Stimulated activated CD4-positive, alpha-beta T cell treated with anti-CD3 and anti-CD28 coated beads, Interleukin-2, amount 100 ng/mL, for 48 hours (primary cell): ENCODE measurements at places on chromosomes 2 and 18.

- DNase-seq, result no peak
These were observed 1048.4 kb downstream of the CNTNAP5 start for GRCh38 chr2:125073440-125073839.

DNA sequence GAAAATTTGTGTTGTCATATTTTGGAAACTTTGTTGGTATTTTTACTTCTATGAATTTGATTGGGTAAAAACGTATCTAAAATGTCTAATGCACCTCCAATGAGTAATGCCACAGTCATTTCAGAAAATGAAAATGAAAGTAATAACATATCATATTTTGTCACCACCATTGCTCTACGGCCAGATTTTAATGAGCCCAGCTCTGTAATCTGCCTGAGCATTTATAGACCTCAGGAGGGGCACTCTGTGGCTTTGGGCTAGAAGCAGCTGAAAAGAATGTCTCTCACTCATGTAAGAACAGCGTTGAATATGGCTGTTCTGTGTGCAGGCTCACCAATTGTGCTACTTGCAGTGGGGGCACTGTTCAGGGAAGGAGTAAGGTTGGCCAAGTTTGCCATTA is 32.7 kb upstream of the ABCA12 start:
- no peak for DNase-seq

GRCh38 chr2:88729061-88729745 is 37.7 kb downstream of the RPIA start:
- no peak for DNase-seq

- DNase-seq, result no peak
These were observed 51.5 kb downstream of the DNAJC10 start for GRCh38 chr2:182767578-182767977.

DNA sequence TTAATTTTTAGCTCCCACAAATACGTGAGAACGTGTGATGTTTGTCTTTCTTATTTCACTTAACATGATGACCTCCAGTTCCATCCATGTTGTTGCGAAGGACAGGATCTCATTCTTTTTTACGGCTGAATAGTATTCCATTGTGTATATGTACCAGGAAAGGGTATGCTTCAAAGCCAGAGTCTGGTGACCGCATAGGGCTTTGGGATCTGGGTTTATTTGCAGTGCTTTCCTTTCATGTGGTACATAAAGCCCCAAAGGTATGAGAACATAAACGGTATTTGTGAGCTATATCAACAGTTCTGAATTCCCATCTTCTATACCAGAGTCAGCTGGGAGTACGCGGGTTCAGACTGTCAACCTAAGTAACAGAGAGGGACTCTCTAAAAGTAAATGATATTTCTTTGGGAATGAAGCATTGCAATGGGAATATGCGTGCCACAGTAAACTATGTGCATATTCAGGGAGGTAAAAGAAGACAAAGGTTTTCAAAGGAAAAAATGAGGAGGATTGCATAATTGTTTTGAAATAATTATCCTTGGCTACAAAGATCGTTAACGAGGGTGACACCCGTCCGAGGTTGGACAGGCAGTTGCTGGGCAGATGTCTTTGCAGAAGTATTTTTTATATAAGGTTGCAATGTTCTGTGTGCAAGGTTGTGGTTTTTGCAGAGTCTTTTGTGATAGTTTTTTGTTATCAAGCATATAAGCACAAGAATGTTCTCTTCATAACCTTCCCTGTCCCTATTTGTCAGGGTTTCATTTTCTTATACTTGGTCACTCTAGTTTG is 24.4 kb downstream of the CRYGD start:
- DNase-seq, result no peak

DNA sequence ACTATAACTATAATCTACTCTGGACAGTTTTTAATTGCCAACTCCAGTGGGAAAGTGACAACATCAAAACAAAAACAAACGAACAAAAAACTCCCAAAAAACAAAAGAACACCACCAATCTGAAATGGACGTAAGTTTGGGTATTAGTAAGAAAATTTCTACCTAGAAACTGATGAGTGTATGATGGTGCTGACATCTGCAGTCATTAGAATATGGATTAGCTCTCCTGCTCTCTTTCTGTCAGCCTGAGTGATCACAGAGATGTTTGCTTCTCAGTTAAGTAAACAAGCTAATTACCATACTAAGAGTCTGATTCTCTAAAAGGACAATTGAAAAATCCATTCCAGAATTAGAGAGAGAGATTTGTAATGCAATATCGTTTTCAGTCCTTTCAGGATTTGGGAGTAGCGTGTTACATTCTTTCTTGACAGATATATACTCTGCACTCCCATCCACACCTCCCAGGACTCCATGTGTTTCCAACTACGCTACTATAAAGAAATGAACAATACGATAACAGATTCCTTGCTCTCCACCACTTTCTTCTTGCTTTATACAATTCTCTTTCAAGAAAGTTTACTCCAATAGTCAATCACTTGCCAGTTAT is 1347.4 kb upstream of the PIK3C3 start:
- no peak for DNase-seq

DNA sequence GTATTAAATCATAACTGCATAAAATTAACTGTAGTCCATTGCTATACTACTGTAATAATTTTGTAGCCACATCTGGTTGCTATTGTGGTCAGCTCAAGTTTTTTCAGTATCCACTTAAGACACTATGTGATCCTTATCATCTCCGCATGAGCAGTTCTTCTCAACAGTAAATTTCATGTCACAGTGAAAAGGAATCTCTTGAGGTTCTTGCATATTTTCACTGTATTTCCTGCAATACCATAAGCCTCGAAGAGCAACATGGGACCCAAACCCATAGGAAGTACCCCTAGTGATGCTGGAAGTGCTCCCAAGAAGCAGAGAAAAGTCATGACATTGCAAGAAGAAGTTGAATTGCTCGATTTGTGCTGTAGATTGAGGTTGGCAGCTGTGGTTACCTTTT is 86.7 kb downstream of the LDLRAD4 start:
- no peak for DNase-seq

DNA sequence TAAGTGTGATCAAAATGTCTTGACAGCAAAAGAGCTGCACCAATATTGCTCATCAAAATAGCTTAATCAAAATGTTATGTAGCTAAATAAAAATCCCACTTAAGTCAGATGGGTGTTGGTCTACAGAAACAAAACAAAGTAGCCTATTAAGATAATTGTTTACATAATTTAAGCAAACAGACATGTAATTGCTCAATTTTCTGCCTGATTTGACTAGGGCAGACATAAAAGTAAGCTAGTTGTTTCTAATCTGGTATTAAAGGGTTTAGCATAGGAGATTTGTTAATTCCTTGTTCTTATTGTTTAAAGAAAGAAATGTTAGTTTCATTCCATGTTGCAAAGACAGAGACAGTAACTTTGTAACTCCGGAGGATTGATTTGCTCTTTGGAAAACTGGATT is 11.5 kb upstream of the FEZ2 start:
- no peak for DNase-seq

GRCh38 chr2:102264952-102265351 is 46.4 kb upstream of the IL1RL1 start:
- DNase-seq, result no peak

DNA sequence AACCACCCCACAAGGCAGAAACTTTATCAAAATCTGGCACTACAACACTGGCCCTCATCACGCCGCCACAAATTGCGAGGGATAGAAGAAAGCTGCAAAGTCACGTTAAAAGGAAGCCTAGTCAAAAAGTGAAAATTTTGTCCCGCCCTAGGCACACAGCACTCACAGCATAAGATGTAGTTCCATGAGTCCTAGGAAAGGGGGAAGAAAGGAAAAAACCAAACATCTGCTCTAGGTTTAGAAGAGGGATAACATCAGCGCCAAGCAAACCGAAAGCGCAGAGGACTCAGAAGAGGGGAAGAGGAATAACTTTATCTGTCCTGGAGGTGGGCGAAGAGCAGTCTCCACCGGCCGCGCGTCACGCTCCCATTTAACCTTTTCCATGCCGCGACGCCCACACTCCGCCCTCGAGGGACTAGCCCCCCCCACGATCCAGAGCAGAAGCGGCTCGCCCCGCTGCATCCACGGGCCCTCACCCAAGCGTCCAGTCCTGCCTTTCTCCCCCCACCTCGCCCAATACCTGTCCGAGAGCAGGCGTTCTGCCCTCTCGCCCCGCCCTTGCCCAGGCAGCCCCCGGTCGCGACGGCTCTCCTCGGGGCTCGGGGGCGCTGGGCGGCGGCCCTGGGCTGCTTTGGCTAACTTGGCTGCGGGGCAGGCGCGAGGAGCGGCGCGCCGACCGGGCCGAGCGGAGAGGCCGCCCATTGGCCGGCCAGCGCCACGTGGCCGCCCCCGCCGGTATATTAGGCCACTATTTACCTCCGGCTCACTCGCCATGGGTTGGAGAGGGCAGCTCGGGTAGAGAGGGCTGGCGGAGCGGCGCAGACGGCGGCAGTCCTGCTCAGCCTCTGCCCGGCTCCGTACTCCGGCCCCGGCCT is at the start of gene HOXD1:
TSS of gene HOXD1 (plus strand) at position 770 of the 875 bp plus-strand sequence. CDS start 134 bp downstream, outside the sequence.
- DNase-seq, result no peak

DNA sequence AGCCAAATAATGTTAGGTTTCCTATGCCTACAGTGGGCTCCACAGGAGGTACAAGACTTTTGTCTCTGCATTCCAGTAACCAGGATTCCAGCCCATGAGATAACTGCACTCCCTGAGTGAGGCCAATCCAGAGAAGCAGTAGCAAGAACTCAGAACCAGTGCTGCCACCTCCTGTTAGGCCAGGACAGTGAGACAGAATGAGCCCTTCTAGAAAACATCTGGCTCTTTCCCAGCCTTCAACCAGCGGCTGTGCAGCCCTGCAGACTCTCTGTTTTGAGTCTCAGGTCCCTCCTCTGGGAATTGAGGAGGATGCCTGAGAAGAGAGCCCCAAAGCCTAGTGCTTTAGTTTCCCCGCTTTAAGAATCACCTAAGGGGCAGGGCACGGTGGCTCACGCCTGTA is 44.2 kb downstream of the ARID5A start:
- no peak for DNase-seq

GRCh38 chr2:10412380-10412779 is 35.7 kb downstream of the ODC1 start:
- DNase-seq, result peak; percentile 18

- no peak for DNase-seq
These were observed 33.3 kb upstream of the NRXN1 start for GRCh38 chr2:51065276-51065675.

DNA sequence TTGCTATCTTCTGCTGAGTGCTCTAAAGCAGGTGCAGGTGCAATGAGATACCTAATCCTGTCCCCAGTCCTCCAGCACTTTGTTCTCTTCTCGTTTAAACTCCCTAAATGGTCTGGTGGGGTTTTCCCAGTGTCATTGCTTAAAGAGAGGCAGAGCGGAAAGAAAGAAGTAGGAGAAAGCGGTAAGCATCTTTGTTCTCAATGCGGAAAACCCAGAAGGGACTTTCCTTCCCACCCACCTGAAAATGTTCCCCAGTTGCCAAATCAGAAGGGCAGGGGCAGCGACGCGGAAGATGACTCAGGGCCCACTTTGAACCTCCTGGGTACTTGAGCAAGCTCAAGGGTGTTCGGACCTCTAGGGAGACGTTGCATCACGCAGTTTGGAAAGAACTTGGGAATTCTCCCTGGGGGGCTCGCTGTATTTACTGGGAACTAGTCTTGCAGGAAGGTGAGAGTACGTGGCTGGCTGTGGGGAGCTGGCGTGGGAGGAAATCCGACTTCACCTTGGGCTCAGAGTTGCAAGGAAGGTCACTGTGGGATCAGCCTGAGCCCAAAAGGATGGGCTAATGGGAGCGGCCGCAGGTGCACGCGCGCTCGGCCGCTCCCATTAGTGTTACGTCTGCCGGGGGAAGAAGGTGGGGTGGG is 589 bp upstream of the SGPP2 start:
- DNase-seq, result peak; percentile 52

- no peak for DNase-seq
These were observed 157 bp downstream of the PTGR3 start for GRCh38 chr18:75208836-75209128.

DNA sequence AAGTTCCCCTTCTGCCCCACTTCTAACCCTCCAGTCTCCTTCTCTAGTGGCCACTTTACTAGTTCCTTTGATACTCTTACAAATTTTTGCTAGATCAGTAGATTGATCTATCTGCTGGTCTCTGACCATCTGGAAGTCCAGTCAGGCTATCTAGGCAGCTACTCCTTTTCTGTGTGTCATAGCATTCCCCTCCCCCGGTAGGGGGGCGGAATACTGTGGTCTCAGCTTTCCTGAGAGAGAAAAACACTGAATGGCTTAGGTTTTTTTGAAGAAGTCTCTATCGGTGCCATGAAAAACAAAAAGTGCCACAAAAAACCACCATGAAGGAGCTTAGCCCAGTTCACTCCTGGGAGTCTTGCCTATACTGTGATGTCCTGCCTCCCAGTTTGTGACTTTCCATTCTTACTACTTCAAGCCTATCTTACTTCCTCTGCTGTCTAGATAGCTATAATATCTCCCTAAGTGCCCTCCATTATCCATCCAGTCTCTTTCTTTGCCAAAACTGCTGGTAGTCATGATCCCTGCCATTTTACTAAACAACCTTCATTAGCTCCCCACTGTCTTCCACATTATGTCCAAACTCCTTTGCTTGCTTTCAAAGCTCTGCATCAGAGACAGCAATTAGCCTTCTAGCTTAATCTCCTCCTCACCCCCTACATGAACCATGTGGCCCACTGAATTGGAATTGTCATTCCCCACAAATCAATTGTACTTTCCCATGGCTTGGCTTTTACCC is 29.9 kb downstream of the TPGS2 start:
- DNase-seq, result no peak
